ENCODE measurements at places on chromosomes 7 and 10.

DNA sequence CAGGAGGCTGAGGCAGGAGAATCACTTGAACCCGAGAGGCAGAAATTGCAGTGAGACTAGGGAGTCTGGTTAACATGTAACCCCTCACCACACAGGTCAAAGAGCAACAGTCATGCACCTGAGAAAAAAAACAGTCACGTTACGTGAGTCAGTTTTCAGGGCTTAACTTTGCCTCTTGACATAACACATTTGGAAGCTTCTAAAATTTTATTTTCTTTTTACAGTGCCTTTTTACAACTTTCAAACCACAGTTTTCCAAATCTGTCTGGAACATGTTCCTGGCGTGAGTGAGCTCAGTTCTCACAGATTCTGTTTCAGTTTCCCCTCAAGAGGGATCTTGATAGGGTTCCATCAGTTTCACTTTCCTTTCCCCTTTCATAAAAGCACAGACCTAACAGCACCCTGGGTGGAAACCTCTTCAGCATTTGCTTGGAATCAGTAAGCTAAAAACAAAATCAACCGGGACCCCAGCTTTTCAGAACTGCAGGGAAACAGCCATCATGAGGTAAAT lies 4.4 kb downstream of the IFIT3 start:
- DNase-seq, result no peak

DNA sequence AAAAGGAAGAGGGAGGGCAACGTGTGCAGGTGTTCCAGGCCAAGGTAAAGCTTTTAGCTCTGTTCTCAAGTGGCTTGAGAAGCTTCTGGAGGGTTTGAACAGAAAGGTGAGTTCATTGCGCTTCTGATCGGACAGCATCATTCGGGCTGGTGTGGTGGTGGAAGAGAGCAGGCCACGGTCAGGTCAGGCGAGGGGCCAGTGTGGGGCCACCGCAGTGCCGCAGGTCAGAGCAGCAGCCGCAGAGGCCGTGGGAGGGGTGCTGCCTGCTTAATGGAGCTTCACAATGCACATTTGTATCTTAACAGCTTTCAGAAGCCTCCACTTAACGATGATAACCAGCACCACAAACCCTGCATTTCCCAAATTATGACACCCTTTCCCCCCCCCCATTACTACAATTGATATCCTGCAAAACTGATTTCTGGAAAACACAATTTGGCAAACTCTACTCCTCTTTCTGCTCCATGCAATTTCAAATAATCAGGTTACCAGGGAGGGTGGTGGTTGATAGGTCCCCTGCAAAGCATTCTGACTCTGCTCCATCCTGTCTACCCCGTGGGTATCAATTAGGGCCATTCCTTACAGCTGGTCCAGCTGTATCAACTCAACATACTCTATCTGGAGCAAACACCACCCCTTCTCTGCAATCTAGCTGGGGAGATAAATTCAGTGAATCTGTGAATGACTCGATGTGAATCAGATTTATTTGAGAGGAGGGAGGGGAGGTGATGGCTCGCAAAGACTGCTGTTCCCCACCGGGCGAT lies 162.9 kb downstream of the ACTR3B start:
- DNase-seq, result no peak

- DNase-seq, result no peak
Measured at GRCh38 chr7:107069457-107069856, 25.0 kb downstream of the PRKAR2B start.

DNA sequence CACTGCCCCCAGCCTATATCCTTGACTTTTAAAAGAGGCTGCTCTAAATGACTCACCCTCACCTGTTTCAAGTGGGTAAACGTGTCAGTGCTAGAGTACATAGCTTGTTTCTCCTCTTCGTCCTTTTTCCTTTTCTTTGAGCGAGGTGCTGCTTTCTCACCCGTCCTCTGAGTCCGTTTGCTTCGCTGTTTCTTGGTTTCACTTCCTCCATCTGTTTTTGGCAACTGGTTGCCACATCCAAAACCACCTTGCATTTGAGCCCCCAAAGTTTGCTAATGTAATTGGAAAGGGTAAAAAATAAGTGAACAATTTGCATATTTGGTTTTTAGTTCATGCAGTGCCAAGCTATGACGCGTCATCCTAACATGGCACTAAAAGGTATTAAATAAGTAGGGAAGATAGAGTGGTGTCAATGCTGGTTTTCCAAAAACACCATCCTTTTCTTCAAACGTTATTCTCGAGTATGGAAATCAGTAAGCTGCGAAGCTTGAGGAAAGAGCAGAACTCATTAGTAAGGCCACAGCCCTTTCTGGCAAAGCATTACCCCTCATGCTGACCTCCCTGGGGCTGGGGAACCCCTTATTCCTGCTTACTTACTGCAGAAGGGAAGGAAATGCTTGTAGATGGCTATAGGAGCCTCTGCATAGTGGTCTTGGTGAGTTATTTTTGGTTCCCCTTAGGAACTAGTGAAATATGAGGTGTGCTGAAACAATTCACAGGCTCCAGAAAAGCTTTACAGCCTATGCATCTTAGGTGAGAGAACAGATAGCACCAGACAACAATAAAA lies 133.5 kb downstream of the GALNT11 start:
- DNase-seq, result no peak

DNA sequence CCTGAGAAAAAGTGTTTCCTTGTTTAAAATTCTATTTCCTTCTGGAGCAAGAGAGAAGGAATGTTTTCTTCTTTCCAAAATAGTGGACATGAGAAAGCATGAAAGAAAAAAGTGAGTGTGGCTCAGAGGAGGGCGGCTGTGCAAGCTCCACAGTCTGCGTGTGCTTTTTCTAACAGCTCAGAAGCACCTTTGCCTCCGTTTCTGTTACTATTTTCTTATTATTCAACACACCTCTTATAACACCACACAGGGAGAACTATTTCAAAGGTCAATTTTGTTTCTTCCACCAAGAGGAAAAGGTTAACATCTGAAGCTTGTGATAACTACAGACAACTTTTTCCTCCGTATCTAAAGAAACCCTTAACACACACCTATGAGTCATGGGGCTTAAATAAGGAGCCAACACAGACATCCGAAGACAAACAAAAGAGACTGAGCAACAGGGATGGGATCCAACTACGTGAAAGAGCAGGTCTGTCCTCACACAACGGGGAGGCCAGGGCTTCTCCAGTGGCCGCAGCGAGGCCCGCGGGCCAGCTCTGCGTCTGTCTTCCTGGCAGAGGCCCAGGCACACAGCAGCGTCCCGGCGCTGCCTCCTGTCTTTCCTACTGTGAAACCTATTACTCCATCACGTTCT lies 36.2 kb upstream of the NCAPG2 start:
- no peak for DNase-seq

- no peak for DNase-seq
Measured at GRCh38 chr7:40341836-40342235, 207.0 kb downstream of the SUGCT start.

GRCh38 chr10:118610577-118610976 lies 15.1 kb upstream of the PRLHR start:
- no peak for DNase-seq

DNA sequence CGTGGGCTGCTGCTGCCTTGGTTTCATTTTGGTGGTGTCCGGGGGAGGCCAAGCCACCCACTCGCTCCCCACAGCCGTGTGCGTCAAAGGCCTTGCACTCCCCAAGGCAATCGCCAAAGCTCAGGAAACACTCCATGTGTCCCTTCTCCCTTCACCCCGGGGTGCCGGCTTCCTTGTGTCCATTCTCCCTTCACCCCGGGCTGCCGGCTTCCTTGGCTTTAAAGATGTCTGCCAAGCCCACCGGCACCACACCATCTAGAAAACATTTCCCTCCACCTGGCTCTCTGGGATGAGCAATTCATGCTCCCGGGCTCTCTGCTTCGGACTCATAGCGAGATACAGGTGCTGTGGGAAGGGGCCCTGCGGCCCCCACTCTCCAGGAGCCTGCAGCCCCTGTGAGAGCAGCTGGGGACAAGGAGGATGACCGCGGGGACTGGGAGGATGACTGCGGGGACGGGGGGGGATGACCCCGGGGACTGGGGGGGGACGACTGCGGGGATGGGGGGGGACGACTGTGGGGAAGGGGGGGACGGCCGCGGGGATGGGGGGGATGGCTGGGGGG lies 322.1 kb downstream of the DNAJB6 start:
- DNase-seq, result no peak

- DNase-seq, result no peak
Measured at GRCh38 chr7:4225881-4226523, 456.1 kb upstream of the FOXK1 start.

- no peak for DNase-seq
Measured at GRCh38 chr10:15168291-15168785, at the start of gene NMT2. Gene NMT2, minus strand, starts transcription at chr10:15168693. Its CDS starts 81 bp downstream, at chr10:15168612.

GRCh38 chr10:124072541-124072940 lies 20.9 kb downstream of the CHST15 start:
- DNase-seq, result no peak

DNA sequence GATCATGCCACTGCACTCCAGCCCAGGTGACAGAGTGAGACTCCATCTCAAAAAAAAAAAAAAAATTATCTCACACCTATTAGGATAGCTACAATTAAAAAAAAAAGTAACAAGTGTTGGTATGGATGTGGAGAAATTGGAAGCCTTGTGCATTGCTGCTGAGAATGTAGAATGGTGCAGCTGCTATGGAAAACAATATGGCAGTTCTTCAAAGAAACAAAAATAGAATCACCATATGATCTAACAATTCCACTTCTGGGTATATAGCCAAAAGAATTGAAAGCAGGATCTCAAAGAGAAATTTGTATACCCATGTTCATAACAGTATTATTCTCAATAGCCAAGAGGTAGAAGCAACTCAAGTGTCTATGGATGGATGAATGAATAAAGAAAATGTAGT lies 143.6 kb upstream of the PRR15 start:
- DNase-seq, result no peak

DNA sequence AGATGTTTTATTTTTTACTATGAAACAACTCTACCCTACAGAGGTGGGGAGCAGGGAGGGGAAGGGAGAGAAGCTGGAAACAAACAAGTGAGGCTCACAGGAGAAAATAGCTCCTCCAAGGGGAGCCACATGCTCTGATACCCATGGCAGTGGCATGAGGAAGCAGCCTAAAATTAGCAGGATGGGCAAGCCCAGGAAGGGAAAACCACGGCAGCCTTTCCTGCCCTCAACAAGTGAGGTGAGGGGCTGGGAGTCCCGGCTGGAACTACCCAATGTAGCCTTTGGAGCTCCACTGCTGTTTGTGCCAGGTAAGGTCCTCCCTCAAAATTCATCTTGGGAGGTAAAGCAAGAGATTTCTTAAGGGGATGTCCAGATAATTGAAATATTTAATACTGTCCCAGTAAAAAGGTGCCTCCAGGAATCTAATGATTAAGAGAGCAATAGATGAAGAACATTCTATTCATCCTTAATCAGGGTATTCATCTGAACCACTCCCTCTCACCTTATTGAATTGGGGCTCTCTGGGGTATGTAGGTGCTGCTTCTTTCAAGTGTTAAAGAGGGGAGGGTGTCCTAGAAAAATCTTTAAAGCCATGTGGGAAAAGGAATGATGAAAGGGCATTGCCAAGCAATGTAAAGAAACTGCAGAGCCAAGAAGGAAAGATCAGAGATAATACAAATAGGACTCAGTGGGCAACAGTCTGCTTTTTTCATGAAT lies 12.8 kb upstream of the HERC4 start:
- DNase-seq, result no peak

DNA sequence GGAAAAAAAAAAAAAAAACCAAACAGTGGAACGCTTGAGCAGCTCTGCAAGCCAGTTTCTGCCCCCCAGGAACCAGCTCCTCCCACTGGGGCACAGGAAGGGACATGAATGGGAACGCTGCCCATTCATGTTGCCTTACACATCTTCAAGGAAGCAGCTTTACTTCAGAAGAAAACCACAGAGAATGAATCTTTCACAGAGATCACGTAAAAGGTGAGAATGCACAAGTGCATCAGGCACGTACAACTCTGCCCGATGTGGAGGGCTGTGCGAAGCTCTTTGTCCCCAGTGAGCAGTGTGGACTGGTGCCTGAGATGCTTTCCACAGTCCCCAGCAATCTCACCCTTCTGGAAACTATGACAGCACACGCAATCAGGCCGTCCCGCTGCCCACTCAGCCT lies 106.2 kb downstream of the DLG5 start:
- no peak for DNase-seq

- no peak for DNase-seq
Measured at GRCh38 chr10:130048081-130048480, 62.5 kb downstream of the C10orf143 start.

DNA sequence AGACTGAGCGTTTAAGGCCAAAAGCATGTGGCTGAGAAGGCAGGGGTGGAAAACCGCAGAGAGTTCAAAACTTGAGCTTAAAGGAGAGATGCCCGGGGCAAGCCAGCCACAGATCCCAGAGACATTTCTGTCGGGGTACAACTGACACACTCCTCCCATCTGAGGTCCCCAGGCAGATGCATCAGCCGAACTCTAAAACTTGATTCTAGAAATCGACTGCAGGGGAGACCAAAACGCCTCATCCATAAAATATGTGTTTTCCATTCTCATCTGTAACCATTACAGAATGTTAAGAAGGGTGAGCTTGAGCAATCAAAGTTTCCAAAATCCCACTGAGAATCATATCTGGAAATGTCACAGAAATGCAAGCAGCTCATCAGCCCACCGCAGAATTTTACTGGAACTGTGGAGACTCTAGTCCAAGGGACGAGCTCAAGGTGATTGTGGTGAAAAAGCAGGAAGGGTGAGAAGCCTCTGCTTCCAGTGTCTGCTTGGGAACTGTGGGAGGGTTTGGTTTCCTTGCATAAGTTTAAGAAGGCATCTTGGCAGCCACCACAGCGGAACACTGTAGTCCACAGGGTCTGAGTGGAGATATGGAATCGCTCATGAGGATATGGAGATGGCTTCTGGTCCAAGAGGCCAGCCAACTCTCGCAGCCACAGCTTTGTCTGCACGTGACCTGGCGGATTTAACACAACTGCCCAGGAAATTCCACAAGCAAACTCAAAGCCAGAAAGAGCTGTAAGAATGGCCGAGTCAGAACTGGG lies 249.2 kb downstream of the SFMBT2 start:
- no peak for DNase-seq

GRCh38 chr10:96767611-96768010 lies 47.3 kb upstream of the PIK3AP1 start:
- DNase-seq, result no peak

GRCh38 chr10:86506499-86506898 lies 15.1 kb downstream of the WAPL start:
- DNase-seq, result no peak

- DNase-seq, result no peak
Measured at GRCh38 chr10:127275793-127276450, 79.5 kb upstream of the INSYN2A start.

- no peak for DNase-seq
Measured at GRCh38 chr10:129170812-129171211, 296.2 kb upstream of the MGMT start.

GRCh38 chr10:129792141-129792540 lies 171.9 kb downstream of the EBF3 start:
- no peak for DNase-seq

DNA sequence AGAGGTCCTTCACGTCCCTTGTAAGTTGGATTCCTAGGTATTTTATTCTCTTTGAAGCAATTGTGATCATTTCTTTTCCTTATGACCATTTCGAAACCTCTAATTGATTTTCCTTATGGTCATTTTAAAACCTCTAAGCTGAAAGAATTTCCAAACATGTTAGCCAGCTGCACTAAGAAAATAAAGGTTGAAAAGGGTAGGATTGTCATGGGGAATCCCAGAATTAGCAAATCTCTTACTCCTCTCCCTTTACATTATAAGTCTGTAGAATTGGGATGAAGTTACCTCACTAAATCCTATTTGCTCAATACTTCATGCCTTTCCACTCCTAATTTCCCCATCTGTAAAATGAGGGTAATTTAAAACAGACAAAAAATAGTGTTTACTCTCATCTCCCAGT lies 79.5 kb downstream of the FAM185A start:
- no peak for DNase-seq

Measured in ecto neural progenitor cell (in vitro differentiated cells).